ENCODE measurements at places on chromosomes 2 and 18.
A peak's percentile ranks its signal among the peaks of the same experiment; 100 is the strongest.

DNA sequence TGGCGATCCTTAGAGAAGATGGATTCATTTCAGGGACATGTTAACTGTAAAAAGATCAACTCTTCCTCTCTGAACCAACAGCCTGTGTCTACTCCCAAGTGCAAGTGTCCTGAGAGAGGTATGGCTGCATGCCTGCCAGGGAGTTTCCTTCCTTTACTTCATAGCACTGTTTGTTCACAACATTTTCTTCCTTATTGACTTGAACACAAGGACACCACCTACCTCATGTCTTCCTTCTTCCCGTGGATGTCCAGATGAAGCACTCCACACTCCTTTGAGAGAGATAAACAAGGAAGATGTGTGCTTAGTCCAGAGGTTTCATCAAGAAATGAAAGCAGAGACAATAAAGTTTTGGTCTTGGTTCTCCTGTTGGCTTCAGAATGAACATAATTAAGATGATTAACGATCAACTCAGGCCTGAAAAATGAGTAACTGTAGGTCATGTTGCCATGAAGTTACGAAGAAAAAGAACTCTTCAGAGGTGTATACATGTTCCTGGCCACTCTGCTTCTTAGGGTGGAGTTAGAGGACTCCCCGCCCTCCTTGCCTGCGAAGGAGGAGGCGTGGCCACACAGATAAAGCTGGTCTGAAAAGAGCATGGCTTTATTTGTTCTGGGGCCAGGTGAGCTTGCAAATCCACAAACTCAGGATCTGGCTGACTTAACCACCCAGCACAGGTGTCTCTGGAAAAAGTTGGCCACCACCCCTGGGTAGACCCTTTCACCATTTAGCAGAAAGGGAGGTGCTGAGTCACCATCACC is 155.0 kb upstream of the KCTD1 start:
- no peak for DNase-seq

DNA sequence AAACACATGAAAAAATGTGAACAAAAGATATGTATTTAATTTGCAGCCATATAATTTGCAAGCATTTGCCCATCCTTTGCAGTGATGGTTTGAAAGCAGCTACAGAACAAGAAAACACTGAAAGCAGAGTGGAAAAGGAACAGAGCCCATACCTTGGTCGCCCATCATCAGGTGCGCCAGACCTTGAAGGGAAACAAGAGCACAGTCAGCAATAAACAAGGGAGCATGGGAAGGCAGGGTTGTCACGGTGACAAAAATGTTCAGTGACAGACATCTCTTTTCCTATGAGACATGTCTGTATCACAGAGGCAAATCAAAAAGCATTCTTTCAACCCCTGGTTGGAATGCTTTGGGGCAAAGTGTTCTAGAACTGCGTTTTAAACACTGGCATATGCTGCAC is 109.4 kb downstream of the NRXN1 start:
- DNase-seq = no peak

GRCh38 chr2:184834699-184835397 is 236.5 kb downstream of the ZNF804A start:
- no peak for DNase-seq

GRCh38 chr2:46025081-46025480 is 272.1 kb upstream of the EPAS1 start:
- DNase-seq = no peak

- DNase-seq = no peak
These were observed 24.9 kb upstream of the RAB10 start for GRCh38 chr2:26008851-26009566.

- no peak for DNase-seq
These were observed 145.2 kb downstream of the DTNB start for GRCh38 chr2:25528173-25528572.

DNA sequence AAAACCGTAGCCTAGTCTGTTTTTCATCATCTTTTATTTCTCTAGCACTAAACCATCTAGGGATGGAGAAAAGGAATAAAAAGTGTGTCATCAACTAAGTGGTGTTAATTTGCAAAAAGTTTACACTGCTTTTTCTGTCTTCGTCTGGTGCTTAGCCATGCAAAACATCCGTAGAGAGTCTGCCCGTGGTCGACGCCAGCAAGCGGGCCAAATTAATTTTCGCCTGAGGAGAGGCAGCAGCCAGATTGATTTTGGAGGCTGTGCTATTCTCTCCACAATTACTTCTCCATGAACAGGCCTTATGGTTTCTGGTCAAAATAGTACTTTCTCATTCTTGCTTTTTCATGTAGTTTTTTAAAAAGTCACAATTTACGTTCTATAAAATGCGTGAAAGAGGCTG is 46.3 kb downstream of the TNFRSF11A start:
- DNase-seq = peak; percentile 24

DNA sequence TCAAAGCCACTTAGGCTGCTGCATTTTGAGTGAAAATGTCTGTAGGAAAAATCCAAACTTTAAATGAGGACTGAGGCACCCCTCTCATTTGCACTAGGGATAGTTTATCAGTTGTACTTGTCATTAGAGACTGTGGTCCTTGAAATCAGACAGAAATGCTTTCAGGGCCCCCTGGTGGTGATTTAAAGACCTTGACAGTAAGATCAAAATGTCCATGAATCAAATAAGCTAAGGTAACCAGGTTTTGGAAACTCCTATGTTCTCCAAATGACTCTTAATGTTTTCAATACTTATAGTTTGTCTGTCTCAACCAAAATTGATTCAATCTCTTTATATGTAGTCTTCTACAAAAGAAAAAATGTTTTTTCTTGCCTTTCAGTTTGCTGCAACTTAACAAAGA is 28.8 kb upstream of the DDX18 start:
- peak; percentile 63 for DNase-seq

- no peak for DNase-seq
These were observed 13.2 kb upstream of the SS18 start for GRCh38 chr18:26103579-26103978.

DNA sequence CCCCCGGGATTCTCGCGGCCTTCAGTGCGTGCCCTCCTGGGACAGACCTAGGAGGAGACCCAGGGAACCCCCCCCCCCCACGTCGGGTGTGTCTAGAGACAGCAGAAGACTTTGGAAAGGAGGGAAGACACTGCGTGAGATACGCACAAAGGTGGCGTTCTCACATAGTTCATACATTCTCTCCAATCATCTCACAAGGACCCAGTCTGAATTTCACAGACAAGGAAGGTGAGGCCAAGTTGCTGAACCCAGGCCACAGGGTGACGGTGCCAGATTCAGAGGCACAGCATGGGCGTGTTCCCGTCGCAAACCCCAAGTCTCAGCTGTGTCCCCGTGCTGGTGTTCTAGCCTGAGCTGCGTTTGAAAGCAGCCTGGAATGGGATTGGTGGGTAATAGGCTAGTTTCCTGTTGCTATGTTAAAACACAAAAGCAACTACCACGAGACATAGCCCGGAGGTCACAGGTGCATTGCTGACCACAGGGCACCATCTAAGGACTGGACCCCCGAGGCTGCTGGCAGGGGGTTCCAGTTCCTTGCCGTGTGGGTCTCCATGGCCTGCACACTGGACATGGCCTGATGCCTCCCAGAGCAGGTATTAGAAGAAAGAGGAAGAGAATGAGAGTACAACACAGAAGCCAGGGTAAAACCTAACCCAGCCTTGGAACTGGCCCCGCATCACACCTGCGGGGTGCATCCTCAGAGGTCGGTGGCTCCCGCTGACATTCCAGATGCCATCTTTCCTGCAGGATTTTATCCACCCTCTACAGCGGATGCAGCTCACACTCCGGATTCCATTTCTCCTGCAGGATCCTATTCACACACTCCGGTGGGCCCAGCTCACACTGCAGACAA is 1.1 kb upstream of the PXDN start:
- DNase-seq = no peak

DNA sequence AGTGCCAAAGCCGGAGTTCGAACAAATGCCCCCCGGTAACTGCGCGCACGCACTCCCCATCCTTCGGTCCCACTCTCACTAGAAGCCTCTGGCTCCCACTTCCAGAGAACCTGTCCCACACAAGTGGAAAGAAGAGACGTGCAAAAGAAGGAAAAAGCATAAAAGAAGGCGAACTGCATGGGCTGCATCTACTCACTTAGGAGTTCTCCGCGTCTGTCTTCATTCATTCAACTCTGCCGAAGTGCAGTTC is 312 bp downstream of the NR4A2 start:
- DNase-seq = no peak

DNA sequence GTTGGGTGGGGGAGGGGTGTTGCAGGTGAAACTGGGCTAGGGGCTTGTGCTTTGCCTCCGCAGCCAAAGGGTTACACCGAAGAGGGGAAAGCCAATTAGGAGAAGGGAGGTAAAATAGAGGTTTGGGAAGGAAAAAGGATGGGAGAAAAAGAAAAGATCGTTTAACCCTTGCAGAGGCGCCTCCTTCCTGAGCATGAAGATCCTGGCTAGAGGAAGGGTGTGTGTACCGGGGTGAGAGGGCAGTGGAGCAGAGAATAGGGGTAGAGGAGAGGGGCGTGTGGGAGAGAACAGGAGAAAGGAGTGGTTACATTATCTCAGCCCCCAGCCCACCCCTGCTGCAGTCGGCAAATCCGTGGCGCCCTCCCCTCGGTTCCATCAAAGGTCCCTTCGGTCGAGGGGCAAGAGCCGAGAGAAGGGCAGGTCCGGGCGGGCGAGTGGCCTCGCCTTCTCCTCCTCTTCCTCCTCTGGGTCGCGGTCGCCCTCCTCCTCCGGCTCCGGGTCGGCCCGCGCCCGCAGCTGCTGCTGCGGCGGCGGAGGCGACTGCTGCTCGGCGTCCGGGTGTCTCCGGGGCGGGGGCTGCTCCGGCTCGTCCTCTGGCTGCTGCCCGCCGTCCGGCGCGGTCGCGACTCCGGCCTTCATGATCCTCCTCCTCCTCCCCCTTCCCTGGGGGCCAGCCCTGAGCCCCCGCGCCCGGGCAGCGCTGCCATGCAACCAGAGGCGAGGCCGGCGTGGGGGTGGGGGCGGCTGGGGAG is 1.1 kb downstream of the MARCHF4 start:
- no peak for DNase-seq

- no peak for DNase-seq
These were observed 54.3 kb upstream of the SLC39A10 start for GRCh38 chr2:195602687-195603086.

DNA sequence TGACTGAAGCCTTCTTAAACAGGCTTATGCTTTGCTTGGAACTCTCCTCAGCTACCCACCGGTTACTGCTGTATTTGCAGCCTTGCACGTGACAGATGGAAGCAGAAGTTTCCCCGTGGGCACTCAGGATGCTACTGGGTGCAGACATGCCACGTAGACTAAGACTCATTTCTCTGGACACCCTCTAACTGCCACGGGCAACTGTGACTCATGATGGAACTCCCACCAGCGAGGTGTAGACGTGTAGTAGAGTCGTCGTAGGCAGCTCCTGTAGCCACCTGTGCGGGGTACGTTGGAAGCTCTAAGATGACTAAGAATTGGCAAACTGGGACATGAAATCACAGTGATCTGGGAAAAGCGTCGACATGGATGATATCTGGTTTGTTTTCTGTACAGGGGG is 27.5 kb downstream of the TSHZ1 start:
- DNase-seq = no peak

- peak; percentile 68 for DNase-seq
These were observed 31.8 kb downstream of the KLF7 start for GRCh38 chr2:207133820-207134519.

DNA sequence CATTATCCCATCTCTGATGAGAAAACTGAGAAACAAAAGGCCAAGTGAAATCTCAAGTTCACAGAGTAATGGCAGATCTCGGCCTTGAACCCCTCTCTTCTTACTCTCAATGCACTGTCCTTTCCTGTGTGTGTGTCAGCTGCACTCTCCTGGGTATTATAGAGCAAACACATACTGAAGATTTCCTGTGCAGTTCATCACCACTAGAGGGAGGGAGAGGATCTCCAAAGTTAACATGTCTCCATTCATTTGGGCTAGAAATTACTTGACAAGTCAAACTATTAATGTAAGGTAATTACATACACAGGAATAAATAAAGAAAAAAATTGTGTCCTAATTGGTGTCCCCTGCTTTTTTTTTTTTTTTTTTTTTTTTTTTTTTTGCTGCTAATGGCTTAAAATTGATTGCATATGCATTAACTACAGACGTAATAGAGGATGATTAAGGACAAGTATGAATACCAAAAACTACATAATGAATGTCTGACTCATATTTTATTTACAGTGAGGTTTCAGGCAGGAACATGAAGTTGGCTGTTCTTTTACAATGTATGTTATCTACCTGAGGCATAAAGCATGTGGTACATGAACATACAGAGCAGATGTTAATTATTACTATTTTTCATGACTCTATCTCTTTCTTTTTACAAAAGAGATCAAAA is 269.2 kb downstream of the NYAP2 start:
- DNase-seq = peak; percentile 81

GRCh38 chr2:12507295-12507694 is 209.4 kb upstream of the TRIB2 start:
- no peak for DNase-seq

GRCh38 chr2:230205034-230205433 is 14.8 kb downstream of the SP110 start:
- DNase-seq = no peak

- peak; percentile 79 for DNase-seq
These were observed 330.2 kb upstream of the FANCL start for GRCh38 chr2:58571181-58571852.

GRCh38 chr18:63319383-63320122 is at the start of gene BCL2:
Gene BCL2, minus strand, starts transcription at chr18:63319769.
- DNase-seq = peak; percentile 35

GRCh38 chr2:218993345-218994315 is at the start of gene CRYBA2:
Gene CRYBA2, minus strand, starts transcription at chr2:218993422. Its CDS starts 246 bp downstream, at chr2:218993176.
- DNase-seq = no peak

DNA sequence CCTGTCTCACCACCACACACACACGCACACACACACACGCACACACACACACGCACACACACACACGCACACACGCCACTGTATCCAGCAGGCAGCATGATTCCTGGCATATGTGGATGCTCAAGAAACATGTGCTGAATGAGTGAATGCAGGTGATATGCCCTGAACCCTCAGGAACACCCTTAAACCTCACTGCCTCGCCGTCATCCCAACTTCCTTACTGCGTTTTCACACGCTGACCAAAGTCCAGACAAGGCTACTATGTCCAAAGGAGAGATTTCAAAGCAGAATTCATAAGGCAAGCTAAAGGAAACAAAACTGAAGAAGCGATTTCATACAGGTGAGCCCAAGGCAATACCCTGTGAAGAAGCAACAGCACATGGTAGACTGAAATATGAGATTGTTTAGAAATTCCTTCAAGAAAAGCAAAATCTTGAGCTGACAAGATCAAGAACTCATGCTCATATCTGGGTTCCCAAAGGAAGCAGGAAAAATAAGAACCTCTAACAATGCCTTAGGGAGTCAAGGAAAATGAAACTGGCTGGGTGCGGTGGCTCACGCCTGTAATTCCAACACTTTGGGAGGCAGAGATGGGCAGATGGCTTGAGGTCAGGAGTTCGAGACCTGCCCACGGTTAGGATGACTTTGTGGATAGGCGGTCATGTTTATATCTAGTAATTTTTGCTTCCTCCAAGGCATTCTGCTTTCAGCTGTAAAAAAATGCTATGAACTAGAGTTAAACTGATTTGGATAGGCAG is 69.1 kb downstream of the TNFRSF11A start:
- no peak for DNase-seq
